Activated naive CD8-positive, alpha-beta T cell treated with anti-CD3 and anti-CD28 coated beads, Interleukin-2, amount 10 ng/mL, durations not matched to agents 7 days and 5 days (primary cell): ENCODE measurements at places on chromosomes 12 and 14. TPM values are rescaled to one million over a fixed set of nuclear protein-coding genes. Genes with fewer than 3 reads are reported as not detected.
A peak's percentile ranks its signal among the peaks of the same experiment; 100 is the strongest.

GRCh38 chr12:129071362-129071761 is 218.1 kb downstream of the GLT1D1 start:
- no peaks in the 10 kb centered on the region for H3K4me1 ChIP-seq
- H3K27me3 ChIP-seq, result no peaks in the 10 kb centered on the region
- H3K36me3 ChIP-seq, result no peaks in the 10 kb centered on the region
- H3K27ac ChIP-seq, result no peak overlapping the region

- H3K4me3 ChIP-seq, result no peak overlapping the region
- peaks cover 14% of the 10 kb centered on the region for H3K27me3 ChIP-seq
- no peak for DNase-seq
These were observed 50.4 kb upstream of the RPH3A start for GRCh38 chr12:112741106-112741505.

DNA sequence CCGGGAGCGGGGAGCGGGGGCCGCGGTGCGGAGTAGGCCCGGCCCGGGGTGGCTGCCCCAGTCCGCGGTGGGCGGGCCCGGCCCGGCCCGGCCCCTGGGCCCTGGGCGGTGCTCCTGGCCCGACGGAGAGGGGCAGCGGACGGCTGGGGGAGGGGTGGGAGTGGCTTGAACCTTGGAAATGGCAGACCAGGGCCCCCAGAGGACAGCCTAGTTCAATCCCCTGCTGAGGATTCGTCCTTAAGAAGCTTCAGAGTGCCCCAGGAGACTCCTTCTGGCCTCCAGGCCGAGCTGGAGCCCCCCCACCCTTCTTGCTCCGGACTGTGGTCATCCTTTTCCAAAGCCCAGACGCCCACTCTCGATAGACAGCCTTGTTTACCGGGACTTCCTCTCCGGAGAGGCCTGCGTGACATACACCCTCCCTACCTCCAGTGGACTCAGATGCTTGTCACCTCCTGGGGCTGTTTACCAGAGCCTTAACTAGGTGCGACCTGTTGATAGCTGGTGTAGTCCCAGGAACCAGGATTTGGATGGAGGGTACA is 458 bp downstream of the KHNYN start:
- H3K27me3 ChIP-seq, result no peaks in the 10 kb centered on the region
- peak overlapping the region; percentile 97 for H3K27ac ChIP-seq
- peaks cover 41% of the 10 kb centered on the region for H3K4me1 ChIP-seq
- H3K36me3 ChIP-seq, result peaks cover 16% of the 10 kb centered on the region

- no peaks in the 10 kb centered on the region for H3K4me1 ChIP-seq
- H3K27ac ChIP-seq, result no peak overlapping the region
- H3K4me3 ChIP-seq, result no peak overlapping the region
- DNase-seq, result no peak
These were observed 33.7 kb upstream of the ALG10B start for GRCh38 chr12:38282886-38283285.

GRCh38 chr12:3667485-3667884 is 85.4 kb downstream of the CRACR2A start:
- H3K27me3 ChIP-seq, result no peaks in the 10 kb centered on the region
- no peak overlapping the region for H3K4me3 ChIP-seq
- no peak for DNase-seq
- no peak overlapping the region for H3K27ac ChIP-seq

DNA sequence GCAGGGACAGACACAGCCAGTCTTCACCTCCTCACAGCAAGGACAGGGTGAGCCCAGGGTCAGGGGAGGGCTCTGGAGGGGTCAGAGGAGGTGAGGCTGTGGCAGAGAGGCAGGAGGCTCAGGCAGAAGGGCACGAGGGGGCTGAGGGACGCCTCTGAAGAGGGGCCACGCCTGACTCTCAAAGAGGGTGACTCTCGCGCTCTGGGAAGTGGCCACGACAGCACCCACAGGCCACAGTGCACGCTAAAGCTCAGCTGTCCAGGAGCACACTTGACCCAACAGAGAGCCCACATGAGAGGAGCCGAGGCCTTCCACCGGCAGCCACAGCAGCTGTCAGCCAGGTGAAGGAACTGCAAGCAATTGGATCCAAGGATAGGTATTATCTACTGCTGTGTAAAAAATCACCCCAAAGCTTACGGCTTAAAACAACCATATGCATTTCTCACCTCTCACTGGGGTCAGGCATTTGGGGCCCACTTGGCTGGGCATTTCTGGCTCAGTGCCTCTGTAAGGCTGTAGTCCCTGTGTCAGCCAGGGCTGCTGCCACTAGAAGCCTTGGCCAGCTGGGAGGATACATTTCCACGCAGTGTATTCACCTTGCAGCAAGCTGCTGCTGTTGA is 27.8 kb downstream of the SLC6A12 start:
- H3K4me1 ChIP-seq, result peaks cover 3% of the 10 kb centered on the region
- no peak for DNase-seq
- no peak overlapping the region for H3K4me3 ChIP-seq
- no peaks in the 10 kb centered on the region for H3K36me3 ChIP-seq
- H3K27ac ChIP-seq, result no peak overlapping the region

DNA sequence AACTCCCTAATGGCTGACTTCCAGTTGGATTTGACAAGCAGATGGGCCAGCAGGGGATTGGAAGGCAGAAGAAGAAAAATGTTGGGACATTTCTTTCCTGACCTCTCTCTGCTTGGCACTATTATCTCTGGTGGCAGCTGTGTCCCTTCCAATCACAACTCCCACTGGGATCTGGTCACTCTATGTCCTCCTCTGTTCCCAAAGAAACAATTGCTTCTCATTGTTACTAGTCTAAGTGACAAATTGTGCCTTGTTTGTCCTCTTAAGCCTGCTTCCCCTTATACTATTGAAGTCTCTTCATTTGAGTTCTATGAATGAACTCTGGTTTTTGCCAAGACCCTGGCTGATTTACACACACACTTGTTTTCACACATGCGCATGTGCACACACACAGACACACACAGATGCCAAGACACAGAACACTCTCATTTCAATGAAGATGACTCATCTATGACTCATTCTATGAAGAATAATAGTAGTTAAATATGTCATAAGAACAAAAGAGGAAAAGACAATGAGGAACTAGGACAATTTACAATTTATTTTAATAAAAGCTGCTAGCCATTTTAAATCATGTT is 83.0 kb upstream of the FAR2 start:
- no peak overlapping the region for H3K27ac ChIP-seq
- no peak overlapping the region for H3K4me3 ChIP-seq
- H3K36me3 ChIP-seq, result no peaks in the 10 kb centered on the region

Gene SLC16A7
- 42.4 TPM for total RNA-seq

Gene WNT1
- total RNA-seq, result 1.7 TPM

Gene CNTN1
- not detected for total RNA-seq

Gene RBP5
- total RNA-seq, result 1.3 TPM
